Dermis microvascular lymphatic vessel endothelial cell (primary cell): ENCODE measurements at places on chromosomes 12 and 14.

DNA sequence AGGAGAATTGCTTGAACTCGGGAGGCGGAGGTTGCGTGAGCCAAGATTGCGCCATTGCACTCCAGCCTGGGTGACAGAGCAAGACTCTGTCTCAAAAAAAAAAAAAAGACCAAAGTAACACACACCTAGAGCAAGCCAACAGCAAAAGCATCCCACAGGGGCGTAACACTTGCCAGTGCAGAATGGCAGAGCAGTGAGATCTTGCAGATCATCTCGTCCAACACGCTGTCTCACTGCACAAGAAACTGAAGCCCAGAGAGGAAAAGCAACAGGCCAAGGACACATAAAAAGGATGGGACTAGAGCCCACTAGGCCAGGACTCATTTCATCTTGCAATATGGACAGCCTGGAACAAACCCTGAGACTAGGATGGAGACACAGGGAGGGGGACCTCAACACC lies 12.7 kb upstream of the KRT78 start:
- no peak for DNase-seq

DNA sequence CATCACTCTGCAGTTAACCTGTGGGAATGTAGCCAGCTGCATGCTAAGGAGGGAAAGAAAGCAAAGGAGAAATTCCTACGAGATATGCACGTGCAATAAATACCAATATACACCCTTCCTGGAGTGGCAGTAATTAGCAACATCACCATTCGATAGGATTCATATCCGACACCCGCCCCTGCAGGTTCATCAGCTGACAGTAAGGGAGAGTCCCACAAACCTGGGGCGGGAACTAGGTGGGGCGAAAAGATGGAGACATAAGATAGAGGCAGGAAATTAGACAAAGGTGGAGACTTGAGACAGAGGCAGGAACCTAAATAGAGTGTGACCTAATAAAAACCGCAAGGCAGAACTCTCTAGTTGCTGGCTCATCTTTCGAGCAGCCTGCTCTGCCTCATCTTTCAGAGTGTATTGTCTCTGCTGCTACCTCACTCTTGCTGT lies 51.6 kb downstream of the PLEKHG3 start:
- no peak for DNase-seq

DNA sequence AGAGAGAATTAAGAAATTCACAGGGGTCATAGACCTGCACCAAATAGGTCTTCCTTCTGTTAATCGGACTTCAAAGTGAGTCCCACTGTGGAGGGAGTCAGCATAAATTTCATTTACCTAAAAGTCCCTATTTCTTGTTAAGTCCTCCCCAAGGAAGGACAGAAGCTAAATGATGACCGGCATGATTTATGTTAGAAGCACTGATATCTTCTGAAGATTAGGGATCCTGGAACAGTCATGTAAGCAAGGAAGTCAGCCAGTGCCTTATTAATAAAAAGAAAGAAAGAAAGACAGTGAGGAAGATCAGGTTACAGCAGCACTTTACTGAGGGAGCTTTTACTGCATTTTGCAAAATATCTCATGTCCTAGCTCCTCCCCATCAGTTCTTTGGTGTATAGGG lies 287.5 kb downstream of the FOXG1 start:
- DNase-seq = no peak

DNA sequence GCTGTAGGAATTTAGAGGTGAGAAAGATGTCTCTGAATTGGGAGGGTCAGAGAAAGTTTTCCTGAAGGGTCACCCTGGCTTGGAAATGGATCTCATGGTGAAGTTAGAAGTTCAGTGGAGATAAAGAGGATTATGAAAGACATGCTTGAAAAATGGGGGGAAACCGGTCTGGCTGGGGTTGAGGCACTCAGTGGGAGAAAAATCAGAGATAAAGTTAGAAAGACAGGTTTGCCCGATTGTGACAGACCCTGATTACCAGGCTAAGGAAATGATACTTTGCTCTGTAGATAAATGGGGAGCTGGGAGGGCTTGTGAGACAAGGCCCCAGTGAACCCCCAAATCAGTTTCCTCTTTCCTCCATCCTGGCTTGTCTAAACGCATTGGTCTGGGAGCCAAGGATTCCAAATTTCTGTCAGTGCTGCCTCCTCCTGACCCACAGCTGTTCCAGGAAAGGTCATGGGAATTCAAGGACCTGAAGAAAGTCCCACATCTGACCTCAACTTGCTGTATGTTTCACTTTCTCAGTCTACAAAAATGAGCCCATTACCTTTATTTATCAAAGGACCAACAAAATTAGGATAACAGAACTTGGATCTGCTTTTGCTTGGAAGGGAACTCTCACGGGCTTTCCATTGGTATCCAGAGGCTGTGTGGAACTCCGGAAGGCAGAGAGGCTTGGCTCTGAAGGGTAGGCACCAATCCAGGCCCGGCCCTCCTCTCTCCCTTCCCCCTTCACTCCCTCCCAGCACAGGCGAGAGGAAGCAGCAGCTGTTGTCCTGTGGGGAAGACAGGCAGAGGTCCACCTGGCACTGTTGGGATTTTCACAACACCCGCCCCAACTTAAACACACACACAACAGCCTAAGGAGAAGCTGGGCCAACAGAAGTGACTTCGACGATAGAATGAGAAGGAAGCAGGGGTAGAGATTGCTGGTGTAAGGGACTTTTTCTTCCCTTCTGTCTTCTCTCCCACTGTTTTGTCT lies 3.4 kb upstream of the RNASE7 start:
- peak; percentile 36 for DNase-seq

DNA sequence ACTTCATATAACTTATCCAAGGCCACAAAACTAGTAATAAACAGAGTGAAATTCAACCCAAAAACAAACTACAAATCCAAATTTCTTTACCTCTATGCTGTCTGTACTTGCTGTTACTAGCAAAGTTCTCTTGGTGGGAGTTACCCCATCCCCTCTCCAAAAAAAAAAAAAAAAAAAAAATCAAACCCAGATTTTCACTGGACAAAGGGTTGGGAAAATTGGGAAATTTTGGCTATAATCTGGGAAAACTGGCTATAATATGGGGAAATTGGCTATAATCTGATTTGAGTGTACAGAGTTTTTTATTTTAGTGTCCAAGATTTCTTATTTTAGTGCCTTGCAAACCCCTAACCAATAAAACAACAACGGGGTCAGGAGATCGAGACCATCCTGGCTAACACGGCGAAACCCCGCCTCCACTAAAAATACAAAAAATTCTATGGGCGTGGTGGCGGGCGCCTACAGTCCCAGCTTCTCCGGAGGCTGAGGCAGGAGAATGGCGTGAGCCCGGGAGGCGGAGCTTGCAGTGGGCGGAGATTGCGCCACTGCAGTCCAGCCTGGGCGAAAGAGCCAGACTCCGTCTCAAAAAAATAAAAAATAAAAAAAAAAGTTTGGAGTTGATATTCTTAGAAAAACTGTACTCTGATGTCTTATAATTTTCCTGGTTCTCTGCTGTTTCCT lies 148.4 kb downstream of the CHST11 start:
- no peak for DNase-seq

DNA sequence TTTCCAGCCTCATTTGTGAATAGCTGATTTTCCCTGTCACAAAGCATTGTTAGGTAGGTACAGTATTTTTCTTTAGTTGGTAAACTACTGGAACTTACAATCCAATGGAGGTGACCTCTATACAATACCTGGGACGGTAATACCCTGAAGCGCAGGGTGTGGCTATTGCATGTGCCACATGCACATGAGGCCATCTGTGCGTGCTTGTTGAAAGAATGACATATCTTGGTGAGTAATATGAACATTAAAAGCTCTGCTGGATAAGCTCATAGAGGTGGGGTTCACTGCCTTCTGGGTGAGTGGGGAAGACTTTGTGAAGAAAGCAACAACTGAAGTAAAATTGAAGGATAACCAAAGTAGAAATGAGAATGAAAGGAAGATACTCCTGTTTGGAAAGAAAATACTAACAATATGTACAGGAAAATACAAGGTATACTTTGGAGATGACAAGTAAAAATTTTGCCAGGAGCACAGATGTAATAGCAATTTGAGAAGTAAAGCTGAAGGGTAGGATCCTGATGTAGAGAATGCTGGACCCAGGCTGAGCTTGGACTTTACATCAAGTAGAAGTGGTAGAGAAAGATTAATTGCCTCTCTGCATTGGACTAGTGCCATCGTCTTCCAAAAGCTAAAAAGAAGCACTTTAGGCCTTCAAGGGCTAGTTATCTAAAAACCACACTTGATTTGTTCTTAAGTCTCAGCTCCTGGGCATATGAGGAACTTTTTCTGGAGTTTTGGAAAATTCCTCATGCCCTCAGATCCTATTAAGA lies 97.1 kb downstream of the SLC38A6 start:
- DNase-seq = no peak

GRCh38 chr14:100321473-100322137 lies 1.5 kb upstream of the SLC25A47 start:
- no peak for DNase-seq

GRCh38 chr14:32038876-32039275 lies 38.2 kb upstream of the ARHGAP5 start:
- DNase-seq = no peak

- DNase-seq = no peak
Observed at GRCh38 chr14:74691456-74691855, 21.4 kb downstream of the AREL1 start.

DNA sequence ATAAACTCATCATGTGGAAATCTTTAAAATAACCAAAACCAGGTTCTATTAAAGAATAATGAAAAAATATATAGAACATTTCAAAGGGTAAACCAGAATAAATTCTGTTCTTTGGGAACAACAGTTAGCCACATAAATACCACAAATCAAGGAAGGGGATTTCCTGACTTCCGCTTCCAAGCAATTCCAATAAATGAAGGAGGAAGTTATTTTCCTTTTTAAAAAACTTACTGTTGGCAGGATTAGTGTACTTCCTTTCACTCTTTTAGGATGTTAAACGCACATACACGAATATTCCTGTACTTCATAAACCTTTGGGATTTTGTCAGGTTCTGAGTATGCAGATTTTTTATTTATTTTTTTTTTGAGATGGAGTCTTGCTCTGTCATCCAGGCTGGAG lies 13.7 kb upstream of the LIMA1 start:
- peak; percentile 51 for DNase-seq

GRCh38 chr14:25122211-25122610 lies 72.3 kb upstream of the STXBP6 start:
- no peak for DNase-seq

DNA sequence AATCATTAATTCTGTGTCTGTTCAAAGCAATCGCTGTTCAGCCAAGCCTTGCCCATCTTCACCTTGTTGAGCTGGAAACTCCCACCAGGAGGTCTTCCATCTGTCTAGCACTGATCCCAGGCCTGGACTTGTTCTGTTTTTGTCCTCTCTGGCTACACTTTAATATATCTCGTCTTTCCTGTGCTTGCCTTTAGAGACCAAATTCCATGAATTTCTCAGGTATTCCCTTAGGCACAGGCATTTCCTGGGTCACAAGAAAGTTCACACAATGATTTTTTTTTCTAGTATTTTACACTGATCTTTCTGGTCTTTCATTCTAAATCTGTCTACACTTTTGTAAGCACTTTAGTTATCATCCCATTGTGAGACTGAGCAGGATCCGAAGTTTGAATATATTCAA lies 116.4 kb upstream of the CCND2 start:
- no peak for DNase-seq

DNA sequence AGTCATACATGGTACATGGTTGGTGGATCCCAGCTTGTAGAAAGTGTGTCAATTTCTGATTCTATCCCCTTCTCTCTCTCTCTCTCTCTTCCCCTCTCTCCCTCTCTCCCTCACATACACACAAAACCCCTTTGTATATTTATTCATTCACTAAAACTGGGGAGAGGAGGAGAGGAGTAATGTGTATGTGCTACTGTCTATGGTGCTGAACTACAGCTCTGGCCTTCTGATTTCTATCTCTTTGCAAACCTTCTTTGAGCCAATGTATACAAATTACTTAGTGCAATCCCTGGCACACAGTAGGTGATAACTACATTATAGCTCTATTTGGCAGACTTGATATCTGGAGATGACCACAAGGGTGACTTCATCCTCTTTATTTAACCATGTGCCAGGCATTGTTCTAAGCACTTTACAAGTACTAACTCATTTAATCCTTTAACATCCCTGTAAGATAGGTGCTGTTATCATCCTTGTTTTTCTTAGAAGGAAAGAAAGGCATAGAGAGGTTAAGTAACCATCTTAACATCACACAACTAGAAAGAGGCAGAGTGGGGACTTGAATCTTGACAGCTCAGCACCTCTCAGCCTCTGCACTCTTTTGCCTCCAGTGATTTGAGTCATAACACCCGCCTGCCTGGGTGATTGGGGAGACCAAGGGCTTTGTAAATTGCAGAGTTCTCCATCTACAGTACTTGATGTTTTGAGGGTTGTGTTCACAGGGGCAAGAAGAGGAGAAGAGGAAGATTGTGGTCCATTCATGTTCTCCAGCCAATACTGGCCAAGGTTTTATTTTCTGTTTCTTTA lies 21.3 kb downstream of the RPH3A start:
- DNase-seq = no peak

GRCh38 chr12:121613462-121613861 lies 12.9 kb upstream of the ORAI1 start:
- DNase-seq = no peak

DNA sequence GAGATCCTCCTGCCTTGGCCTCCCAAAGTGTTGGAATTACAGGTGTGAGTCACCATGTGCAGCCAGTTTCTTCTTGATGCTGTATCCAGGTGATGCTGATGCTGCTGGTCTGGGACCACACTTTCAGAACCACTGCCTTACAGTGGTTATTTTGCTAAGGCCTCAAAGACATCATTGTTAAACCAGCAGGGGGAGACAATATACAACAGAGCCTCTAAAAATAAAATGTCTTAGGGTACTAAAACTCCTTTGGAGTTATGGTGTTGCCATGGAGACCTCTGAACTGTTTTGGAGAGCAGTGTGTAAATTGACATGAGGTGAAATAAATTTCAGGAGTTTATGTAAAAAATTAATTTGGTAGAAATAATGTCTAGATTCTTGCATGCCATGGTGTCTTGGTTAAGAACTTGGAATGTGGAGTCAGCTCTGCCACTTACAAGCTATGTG lies 1.1 kb upstream of the ARG2 start:
- DNase-seq = peak; percentile 81
